T-helper 17 cell (primary cell): ENCODE measurements at places on chromosomes 6 and 20.

DNA sequence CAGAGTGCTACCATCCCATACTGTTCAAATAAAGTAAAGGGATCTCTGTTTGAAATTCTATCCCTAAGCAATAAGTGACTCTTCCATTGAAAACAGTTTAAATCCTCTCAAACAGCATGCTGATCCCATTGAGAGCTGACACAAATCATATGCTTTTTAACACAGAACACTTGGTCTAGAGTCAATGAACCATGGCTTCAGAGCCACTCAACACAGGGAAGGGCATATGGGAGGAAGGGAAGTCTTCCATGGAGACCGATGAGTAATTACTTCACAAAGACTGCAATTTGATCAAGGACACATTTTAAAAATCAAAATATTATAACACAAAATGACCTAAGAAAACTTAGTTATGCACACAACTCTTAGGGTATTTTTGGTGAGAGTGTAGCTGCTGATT is 1073.0 kb upstream of the MAP3K7 start:
- no peak overlapping the region for H3K4me3 ChIP-seq
- H3K36me3 ChIP-seq, result no peaks in the 10 kb centered on the region
- H3K27me3 ChIP-seq, result no peaks in the 10 kb centered on the region
- H3K4me1 ChIP-seq, result no peaks in the 10 kb centered on the region

DNA sequence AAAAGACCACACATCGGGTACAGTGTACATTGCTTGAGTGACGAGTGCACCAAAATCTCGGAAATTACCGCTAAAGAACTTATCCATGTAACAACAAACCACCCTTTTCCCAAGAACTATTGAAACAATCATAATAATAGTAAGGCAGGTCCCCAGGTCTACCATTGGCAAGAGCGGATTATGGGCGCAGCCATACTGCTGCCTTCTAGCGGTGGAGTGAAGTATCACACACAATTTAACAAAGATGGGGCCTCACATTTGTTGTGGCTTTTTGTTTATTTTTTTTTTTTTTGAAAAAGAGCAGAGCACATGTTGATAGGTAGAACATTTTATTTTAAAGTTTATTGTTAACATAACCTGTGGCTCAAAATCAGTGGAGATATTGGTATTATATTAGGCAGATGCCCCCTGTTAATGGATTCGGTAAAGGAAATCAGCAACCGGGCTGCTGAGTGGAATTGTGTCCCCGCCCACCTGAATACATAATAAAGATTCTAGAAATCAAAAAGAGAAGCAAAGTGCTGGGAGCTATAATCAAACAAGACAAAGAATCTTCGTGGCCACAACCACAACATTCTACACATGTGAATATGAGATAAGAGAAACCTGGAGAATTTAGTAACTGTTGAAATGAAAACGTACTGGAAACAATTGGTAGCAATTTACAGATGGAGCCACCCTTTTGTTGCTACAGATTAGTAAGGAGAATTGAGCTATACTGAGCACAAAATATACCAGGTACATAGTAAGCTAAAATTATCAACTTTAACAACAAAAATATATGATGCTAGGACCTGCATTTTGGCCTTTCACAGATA is 94.2 kb upstream of the EXOC2 start:
- no peak for DNase-seq
- no peak overlapping the region for H3K4me3 ChIP-seq
- H3K36me3 ChIP-seq, result peaks cover 5% of the 10 kb centered on the region
- no peak overlapping the region for H3K27ac ChIP-seq

- no peaks in the 10 kb centered on the region for H3K27me3 ChIP-seq
- DNase-seq, result no peak
- no peaks in the 10 kb centered on the region for H3K36me3 ChIP-seq
- H3K27ac ChIP-seq, result peak overlapping the region; percentile 56
Observed at GRCh38 chr6:31186052-31186734, 15.7 kb upstream of the POU5F1 start.

DNA sequence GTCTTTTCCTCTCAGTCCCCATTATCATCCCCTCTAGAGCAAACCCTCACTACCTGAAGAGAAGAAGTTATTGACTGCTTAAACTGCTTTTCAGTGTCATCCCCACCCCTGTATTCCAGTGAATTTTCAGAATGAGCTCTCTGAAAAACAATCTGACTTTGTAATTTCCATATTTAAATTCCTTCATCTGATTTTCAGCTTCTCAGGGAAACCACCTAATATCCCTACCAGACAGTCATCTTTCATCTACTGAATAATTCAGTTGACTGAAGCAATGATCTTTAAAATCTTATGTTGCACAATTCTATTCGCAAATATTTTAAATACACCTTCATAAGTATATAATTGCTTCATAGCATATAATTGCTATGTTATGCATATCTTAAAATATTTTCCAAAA is 258.7 kb downstream of the HTR1B start:
- no peaks in the 10 kb centered on the region for H3K4me1 ChIP-seq
- H3K27ac ChIP-seq, result no peak overlapping the region
- H3K36me3 ChIP-seq, result no peaks in the 10 kb centered on the region
- no peaks in the 10 kb centered on the region for H3K27me3 ChIP-seq
- DNase-seq, result no peak
- no peak overlapping the region for H3K4me3 ChIP-seq

DNA sequence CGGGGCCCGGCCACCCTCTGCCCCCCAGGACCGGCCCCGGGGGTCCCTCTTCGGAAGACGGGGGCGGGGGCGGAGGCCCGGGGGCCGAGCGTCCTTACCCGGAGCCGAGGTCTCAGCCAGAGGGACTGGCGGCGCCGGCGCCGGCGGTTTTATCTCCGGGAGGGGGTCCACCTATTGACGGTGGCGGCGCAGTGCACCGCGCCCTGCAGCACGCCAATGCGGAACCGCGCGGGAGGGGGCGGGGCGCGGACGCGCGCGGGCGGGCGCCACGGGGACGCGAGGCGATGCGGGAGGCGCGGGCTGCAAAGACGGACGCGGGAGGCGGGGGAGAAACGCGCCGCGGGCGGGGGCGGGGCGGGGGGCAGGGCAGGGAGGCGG is at the start of gene EEF1A2:
Gene EEF1A2, minus strand, starts transcription at position 124 of the 378 bp plus-strand sequence. CDS start 1,320 bp downstream, outside the sequence.
- H3K27me3 ChIP-seq, result peaks cover 13% of the 10 kb centered on the region
- peak within 1 kb of the TSS; percentile 75 for H3K4me3 ChIP-seq
- H3K36me3 ChIP-seq, result no peaks in the 10 kb centered on the region
- H3K27ac ChIP-seq, result no peak within 1 kb of the TSS

- H3K27me3 ChIP-seq, result peaks cover 11% of the 10 kb centered on the region
- no peak overlapping the region for H3K4me3 ChIP-seq
- H3K4me1 ChIP-seq, result no peaks in the 10 kb centered on the region
- DNase-seq, result no peak
Observed at GRCh38 chr20:19241440-19241839, 29.0 kb downstream of the SLC24A3 start.

- H3K4me3 ChIP-seq, result no peak overlapping the region
- H3K4me1 ChIP-seq, result peaks cover 33% of the 10 kb centered on the region
- H3K27ac ChIP-seq, result peak overlapping the region; percentile 17
- DNase-seq, result no peak
- H3K36me3 ChIP-seq, result no peaks in the 10 kb centered on the region
Observed at GRCh38 chr6:31096656-31097055, 15.7 kb downstream of the C6orf15 start.

DNA sequence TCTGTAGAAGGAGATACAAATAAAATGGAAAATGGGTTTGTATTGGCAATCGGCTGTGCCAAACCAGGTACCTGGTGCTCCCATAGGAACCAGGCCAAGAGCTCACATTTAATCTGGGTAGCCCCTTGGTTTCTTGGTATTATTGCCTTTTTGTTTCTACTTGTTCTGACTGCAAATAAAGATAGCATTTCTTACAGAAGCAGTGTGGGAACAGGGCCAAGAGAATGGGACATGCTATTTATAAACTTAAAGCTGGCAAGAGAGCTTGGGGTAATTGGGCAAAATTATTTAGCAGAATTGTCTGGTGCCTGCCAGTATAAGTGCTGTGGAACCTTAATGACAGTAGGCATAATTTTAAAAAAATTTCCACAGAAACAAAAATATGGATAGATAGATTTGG is 113.5 kb upstream of the GLP1R start:
- no peaks in the 10 kb centered on the region for H3K36me3 ChIP-seq
- DNase-seq, result no peak
- peaks cover 13% of the 10 kb centered on the region for H3K27me3 ChIP-seq
- no peaks in the 10 kb centered on the region for H3K4me1 ChIP-seq

- peaks cover 74% of the 10 kb centered on the region for H3K27me3 ChIP-seq
- no peak overlapping the region for H3K4me3 ChIP-seq
- H3K4me1 ChIP-seq, result peaks cover 2% of the 10 kb centered on the region
- H3K36me3 ChIP-seq, result peaks cover 5% of the 10 kb centered on the region
- DNase-seq, result no peak
- H3K27ac ChIP-seq, result no peak overlapping the region
Observed at GRCh38 chr6:169824021-169824420, 72.6 kb downstream of the ERMARD start.

- DNase-seq, result no peak
- H3K4me3 ChIP-seq, result no peak overlapping the region
- H3K27me3 ChIP-seq, result peaks cover 17% of the 10 kb centered on the region
- no peak overlapping the region for H3K27ac ChIP-seq
- H3K4me1 ChIP-seq, result peaks cover 3% of the 10 kb centered on the region
Observed at GRCh38 chr6:81808851-81809570, 56.5 kb upstream of the TENT5A start.

- H3K4me1 ChIP-seq, result no peaks in the 10 kb centered on the region
- no peak overlapping the region for H3K27ac ChIP-seq
- no peaks in the 10 kb centered on the region for H3K27me3 ChIP-seq
- DNase-seq, result no peak
- H3K4me3 ChIP-seq, result no peak overlapping the region
- H3K36me3 ChIP-seq, result no peaks in the 10 kb centered on the region
Observed at GRCh38 chr20:24730750-24731149, 218.3 kb upstream of the CST7 start.

DNA sequence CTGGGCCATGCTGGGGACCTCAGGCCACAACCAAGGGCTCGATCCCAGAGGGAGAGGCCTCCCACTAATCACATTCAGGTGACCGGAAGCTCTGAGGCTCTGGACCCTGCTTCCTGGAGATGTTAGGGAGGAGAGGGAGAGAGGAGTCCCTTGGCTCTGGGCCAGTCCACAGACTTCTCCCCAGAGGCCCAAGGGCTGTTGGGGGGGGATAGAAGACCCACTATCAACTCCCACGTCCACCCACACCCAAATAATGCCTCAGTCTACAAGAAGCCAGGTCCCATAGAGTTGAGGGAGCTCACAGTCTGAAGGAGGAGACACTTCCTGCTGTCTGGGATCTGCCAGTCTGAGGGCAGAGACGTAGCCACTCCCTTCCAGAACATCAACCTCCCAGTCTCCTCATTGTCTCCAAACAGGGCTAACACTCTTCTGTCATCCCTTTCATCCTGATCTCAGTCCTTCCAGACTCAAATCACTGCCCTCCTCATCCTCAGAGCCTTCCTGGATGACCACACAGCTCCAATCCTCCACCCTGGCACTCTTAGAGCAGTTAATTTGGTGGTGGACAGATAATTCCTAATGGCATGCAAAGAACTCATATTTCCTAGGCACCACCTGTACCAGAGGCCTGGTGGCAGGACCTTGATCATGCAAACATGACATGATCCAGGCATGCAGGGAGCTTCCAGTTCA is 69.9 kb downstream of the MRPL14 start:
- no peak for DNase-seq
- no peaks in the 10 kb centered on the region for H3K4me1 ChIP-seq
- peaks cover 3% of the 10 kb centered on the region for H3K36me3 ChIP-seq
- no peak overlapping the region for H3K4me3 ChIP-seq

DNA sequence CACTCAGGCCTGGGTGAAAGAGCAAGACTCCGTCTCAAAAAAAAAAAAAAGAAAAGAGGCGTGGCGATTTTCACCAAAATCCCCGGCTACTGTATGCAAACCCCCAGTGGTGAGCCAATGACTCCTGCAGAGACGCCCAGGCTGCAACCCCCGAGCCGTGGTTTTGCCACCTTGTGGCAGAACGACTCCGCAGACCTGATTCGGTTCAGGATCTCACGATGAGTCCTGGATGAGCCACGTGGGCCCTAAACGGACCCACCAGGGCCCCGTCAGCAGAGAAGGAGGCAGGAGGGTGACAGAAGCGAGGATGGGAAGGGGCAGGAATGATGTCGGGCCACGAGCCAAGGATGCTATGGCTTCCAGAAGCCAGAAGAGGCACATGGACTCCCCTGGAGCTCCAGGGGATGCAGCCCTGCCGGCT is 42.5 kb downstream of the SLC2A4RG start:
- peak overlapping the region; percentile 81 for H3K27ac ChIP-seq
- H3K4me3 ChIP-seq, result peak overlapping the region; percentile 79
- H3K36me3 ChIP-seq, result no peaks in the 10 kb centered on the region
- H3K4me1 ChIP-seq, result peaks cover 12% of the 10 kb centered on the region
- H3K27me3 ChIP-seq, result no peaks in the 10 kb centered on the region

DNA sequence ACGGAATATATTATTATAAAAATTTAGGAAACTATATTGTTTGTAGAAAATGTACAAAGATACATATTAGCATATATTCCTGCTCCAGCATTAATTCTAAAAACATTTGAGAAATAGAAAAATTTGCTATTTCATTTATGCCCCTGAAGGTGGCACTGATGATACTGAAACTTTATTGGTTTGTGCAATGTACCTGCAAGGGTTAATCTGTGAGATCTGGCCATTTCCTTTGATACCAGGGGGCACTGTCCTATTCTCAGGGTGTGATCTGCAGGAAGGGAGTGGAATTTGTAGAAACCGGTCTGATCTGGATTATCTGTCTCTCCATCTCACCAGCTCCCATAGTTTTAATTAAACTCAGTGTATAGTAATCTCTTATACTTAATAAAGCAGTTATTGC is 625.1 kb upstream of the IMPG1 start:
- H3K27me3 ChIP-seq, result no peaks in the 10 kb centered on the region
- H3K4me3 ChIP-seq, result no peak overlapping the region
- no peak overlapping the region for H3K27ac ChIP-seq
- no peak for DNase-seq
- no peaks in the 10 kb centered on the region for H3K36me3 ChIP-seq

DNA sequence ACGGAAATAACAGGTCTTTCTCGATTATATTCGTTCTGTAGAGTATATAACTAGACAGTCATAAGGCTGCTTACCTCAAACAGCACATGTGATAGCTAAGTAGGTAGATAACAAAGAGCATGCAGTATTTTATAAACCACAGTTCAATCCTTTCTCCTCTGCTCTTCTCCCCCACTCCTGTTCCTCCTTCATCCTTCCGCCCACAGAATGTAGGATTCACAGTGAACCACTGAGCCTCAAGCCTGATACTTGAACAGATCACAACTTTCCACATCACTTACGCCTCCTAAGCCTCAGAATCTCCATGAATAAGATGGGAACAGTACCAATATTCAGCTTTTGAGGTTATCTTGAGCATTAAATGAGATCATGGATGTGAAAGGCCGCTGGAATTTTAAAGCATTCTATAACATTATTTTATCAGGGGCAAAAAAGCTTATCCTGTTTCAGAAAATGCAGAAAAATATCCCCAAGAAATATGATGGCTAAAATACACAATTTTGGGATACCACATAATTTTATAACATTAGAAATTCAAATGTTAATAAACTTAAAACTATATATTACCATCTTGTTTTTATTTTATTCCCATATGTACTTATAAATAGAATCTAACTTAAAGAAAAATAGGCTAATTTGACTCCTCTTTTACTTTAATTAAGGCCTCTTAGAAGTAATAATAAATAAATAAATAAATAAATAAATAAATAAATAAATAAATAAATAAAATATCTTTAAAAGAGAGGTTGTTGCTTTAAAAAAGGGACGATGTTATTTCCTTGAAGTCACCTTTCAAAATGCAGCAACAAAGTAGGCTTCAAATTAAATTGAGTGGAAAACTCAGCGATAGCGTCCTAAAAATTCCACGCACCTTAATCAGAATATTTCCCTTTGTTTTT is 33.4 kb downstream of the MTFR2 start:
- no peak overlapping the region for H3K4me3 ChIP-seq
- H3K36me3 ChIP-seq, result no peaks in the 10 kb centered on the region
- no peak overlapping the region for H3K27ac ChIP-seq
- peaks cover 2% of the 10 kb centered on the region for H3K4me1 ChIP-seq
- DNase-seq, result no peak

GRCh38 chr6:169813969-169814368 is 62.5 kb downstream of the ERMARD start:
- H3K27me3 ChIP-seq, result peaks cover 21% of the 10 kb centered on the region
- H3K4me1 ChIP-seq, result peaks cover 3% of the 10 kb centered on the region
- no peak overlapping the region for H3K27ac ChIP-seq
- H3K4me3 ChIP-seq, result no peak overlapping the region
